ENCODE measurements at places on chromosomes 11 and 22.

GRCh38 chr22:36763576-36763975 lies 12.3 kb downstream of the IFT27 start:
- no peak for DNase-seq

DNA sequence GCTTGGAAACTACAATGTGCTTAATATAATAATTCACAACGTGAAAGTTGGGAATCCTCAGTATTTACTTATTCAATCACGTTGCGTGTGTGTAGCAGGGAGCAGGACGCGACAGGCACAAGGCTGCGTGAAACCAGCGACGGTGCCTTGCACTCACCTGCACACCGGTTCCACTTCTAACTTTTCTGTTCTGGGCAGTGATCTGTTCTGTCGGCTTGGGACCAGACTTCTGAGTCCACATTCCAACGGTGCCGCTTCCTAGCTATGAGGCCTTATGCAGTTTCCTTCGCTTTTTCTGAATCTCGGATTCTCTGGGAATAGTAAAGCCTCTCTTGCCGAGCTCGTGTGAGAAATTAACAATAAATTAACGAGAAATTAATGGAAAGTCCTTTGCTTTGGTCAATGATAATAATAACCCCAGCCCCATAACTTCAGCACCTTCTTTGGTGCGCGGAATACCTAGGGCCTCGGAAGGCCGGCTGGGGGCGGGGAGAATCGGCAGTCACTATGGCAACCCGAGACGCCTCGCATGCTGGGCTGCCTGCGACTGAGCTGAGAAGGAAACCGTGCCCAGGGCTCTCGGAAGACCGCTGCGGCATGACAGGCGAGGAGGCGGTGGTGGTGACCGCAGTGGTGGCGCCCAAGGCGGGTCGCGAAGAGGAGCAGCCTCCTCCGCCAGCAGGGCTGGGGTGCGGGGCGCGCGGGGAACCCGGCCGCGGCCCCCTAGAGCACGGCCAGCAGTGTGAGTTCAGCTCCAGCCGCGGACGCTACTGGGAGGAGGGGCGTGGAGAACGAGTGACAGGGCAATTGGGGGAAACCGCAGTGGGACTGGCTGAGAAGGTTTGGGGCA lies at the start of gene C11orf97:
TSS of gene C11orf97 (plus strand) at position 530 of the 850 bp plus-strand sequence. CDS start at position 598, 68 bp downstream.
- no peak for DNase-seq

- no peak for DNase-seq
Observed at GRCh38 chr11:88061111-88061510, 114.1 kb downstream of the RAB38 start.

DNA sequence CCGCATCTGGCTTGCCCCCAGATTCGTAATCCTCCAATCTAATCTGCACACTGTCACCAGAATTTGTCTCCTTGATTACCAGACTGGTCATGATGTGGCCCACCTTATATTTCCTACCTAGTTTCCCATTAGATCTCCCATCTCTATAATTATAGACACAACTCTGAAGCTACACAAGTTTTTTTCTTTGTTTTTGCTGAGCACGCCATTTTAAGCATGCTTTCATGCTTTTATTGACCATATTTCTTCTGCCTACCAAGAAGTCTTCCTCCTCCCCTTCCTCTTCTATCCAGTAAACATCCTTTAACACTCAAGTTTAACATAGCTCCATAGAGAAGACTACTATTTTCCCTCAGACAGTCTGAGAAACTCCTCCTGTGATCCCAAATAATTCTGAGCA lies 24.3 kb upstream of the DEPDC7 start:
- DNase-seq: no peak

- no peak for DNase-seq
Observed at GRCh38 chr22:45932071-45932470, 44.9 kb downstream of the WNT7B start.

DNA sequence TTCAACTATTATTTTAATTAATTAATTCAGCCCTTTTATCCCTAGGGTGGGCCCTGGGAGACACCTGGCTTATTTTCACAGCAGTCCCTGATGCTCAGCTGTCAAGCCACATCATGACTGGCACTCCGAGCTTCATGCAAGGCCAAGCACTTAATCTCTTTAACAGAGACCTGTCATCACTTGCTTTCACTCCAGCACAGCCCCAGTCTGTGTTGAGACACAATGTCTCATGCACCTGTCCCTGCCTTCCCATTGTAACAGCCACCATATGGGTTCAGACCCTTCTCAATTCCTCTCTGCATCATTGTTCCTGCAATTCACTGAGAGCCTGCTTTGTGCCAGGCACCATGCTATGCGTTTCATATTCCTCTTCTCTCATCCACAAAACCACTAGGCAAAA lies 222.2 kb upstream of the TENM4 start:
- DNase-seq: no peak

DNA sequence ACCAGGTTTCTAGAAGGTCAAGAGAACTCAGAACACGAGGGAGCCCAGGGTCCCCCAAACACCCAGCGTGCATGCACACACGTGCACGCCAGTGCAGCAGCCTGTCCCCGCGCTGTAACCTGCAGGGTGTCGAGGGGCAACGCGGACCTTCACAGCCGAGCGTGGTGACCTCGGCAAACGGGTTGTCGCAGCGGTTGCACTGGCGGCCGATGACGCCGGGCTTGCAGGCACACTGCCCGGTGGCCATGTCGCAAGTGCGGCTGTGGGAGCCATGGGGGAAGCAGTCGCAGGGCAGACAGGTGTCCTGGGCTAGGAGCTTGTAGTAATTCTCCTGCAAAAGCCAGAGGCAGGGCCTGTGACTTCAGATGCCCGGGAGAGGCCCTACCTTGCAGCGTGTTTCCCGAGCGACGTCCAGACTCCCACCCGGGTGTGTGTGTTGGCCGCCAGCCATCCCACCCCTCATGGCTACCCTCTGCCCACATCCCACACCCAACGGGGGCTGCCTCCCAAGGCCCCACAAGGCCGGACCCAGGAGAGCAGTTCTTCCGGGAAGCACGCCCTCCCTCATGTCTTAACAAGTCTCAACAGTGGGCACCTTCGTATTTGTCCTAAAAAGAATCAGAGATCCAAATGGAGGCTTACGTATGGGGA lies 56.1 kb downstream of the TRMU start:
- DNase-seq: no peak

- no peak for DNase-seq
Observed at GRCh38 chr22:39204216-39204615, 40.6 kb downstream of the PDGFB start.

- no peak for DNase-seq
Observed at GRCh38 chr11:1968454-1969002, 21.4 kb downstream of the MRPL23 start.
